ENCODE measurements at places on chromosomes 1 and 21.

- DNase-seq: no peak
Observed at GRCh38 chr1:97270508-97271307, 549.1 kb downstream of the PTBP2 start.

DNA sequence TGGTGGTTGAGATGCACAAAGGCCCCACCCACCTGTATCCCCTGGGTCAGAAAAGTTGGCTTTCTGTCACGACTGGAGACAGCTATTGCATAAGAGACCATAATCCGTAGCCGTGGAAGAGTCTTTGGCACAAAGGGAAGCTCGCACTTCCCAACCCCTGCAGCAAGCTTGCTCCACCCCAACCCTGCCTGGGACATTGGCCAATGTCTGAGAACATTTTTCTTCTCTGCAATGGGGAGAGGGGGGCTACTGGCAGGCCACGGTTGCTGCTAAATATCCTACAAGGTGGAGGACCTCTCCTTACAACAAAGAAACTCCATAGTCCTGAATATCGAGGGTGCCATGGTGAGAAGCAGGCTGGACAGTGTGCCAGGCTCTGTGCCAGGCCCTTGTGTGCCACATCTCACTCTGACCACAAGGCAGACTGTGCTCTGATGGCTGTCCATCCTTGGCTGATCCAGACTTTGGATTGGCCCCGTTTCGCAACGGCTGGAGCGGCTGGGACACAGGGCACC lies 104.1 kb downstream of the CSMD2 start:
- DNase-seq: no peak

GRCh38 chr1:53107570-53108322 lies 34.7 kb downstream of the SLC1A7 start:
- DNase-seq: peak; percentile 53

GRCh38 chr1:25609921-25610320 lies 6.7 kb upstream of the MAN1C1 start:
- peak; percentile 46 for DNase-seq

DNA sequence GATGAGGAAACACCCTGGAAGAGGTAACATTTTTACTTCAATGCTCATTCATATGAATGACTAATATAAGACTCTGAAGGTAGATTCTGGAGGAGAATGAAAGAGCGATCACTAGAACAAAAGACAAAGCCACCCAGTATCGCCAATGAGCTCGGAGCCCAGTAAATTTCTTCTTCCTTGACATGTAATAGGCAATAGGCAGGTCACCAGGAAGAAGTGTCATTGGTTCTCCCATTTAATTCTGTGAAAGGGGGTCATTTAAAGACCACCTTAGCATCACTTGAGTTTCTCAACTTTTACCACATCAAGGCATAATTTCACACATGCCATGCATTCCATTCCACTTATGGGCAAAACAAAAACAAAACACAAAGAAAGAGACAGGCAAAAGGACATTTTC lies 7.9 kb downstream of the TNFSF18 start:
- DNase-seq: peak; percentile 1

GRCh38 chr21:45951676-45952075 lies 29.9 kb upstream of the COL6A1 start:
- no peak for DNase-seq

DNA sequence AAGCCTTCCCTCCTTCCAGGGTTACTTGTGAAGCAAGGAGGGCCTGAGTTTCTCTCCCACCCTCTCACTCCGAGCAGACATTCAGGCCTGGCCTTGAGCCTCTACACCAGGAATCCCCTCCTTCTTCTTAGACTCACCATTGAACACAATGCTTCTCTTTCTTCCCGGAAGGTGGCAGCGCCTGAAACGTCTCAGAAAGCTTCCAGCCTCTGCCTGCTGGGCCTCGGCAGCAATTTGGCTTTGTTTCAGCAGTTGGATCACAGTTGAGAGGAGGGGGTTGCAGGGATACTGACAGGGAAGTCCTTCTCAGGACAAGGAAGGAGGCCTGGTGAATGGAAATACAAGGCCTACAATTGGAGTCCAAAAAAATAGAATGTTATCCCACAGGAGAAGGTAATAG lies 6.3 kb downstream of the CLDN8 start:
- no peak for DNase-seq

- no peak for DNase-seq
Observed at GRCh38 chr1:41920658-41921057, 1.9 kb upstream of the HIVEP3 start.

- no peak for DNase-seq
Observed at GRCh38 chr1:207248544-207249198, 72.8 kb upstream of the CD55 start.

All from ELF-1 (cell line).